ENCODE measurements at places on chromosomes 5 and 9.

GRCh38 chr9:105193560-105193959 is 50.9 kb upstream of the SLC44A1 start:
- no peak for DNase-seq

DNA sequence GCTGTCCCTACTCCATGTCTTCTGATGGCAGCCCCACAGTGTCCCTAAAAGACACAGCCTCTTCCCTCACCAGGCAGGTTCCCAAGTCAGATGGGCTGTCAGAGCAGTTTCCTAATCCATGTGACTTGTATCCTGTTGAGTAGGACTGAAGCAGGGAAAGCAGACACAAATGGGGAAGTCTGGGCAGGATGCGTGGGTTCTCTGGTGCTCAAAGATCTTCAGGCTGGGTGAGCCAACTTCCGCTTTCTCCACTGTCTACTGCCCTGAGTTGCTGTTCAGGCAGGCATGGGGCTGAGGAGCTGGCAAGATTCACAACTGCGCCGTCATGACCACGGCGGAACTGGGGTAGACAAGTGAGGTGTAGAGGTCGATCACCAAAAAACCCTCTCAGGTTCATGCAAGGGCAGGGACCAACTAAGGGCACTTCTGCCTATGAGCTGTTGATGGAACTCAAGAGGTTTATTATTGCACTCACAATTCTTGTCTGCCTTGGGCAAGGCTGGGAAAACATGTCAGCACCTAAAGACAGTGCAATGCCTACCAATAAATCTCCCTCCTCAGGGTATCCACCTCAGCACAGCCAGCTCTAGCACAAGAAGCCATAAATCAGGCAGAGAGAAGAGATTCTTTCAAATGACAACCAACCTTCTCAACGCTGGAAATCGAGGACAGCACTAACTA is 83.4 kb downstream of the RAPGEF1 start:
- DNase-seq, result no peak

DNA sequence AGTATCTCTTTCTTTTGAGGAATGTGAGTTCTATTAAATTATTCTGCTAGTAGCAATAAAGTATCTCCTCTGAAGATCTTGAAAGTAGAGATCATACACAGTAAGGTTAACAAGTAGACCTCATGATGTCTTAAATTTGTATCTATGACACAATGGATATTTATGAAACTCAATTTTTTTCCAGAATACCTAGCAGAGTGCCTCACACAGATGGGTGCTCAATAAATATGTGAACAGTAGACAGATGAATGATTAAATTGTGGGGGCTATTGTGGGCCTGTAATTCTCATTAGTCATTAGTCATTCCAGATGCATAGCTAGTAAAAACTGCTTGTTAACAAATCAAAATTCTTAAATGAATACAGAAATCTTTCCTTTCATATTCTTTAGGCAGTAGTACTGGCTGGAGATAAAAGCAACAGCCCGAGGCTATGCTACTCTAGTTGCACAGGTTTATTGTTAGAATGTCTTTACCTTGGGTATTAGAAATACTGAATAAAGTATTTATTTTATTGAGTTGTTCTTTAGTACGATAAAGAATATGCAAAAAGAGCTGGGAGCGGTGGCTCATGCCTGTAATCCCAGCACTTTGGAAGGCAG is 22.0 kb downstream of the CHD1 start:
- DNase-seq, result no peak

GRCh38 chr5:5285906-5286305 is 136.6 kb upstream of the ICE1 start:
- DNase-seq, result no peak
